ENCODE measurements at places on chromosomes 7 and 10.

DNA sequence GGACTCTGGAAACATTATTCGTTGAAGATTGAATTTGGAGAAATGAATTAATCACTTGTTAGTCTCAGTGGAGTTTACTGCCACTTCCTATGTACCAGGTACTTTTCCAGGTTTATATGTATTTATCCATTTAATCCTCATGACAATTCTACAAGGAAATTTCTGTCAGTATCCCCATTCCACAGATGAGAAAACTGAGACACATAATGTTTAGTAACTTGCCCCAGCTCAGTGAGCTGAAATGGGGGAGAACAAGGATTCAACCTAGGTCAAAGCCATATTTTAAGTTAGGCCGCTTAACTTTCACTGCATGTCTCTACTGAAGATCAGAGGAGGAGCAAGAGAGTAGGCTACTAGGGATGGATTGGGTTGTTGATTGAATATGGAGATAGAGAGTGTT, 4.6 kb upstream of the SCIN start:
- no peak for DNase-seq

GRCh38 chr10:113060201-113061053, 110.4 kb downstream of the TCF7L2 start:
- no peak for DNase-seq

DNA sequence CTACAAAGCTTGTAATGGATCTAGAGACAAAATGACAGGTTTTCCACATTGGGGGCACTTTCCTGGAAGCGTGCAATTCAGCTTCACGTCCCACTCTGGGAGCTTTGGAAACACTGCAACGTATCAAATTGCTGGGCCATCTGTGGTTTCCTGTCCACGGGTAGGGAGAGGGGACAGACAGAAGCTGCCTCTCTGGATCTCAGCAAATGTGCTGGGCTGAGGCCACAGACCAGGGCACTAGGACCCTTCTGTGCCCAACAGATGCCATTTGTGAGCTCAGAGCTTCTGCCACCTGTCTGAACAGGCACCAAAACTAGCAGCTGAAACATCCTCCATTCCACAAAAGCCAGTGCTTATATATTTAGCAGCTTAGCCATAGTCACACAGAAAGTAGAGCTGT, 40.9 kb upstream of the FRMD4A start:
- DNase-seq: no peak

DNA sequence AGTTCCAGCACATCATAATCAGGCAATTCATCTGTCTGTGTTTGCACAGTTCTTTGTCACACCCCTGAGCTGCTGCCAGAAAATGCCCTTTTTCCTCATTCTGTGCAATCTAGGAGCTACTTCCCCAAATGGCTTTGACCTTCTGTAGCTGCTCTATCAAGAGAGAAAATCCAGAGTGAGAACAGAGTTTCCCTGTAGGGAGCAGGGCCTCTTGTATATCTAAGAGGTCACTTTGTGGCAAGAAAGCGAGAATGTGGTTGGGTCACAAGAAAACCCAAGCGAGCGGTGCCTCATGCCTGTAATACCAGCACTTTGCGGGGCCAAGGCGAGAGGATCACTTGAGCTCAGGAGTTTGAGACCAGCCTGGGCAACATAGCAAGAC, 24.3 kb downstream of the SLC29A3 start:
- no peak for DNase-seq

- no peak for DNase-seq
These were observed 8.9 kb upstream of the PKD1L1 start for GRCh38 chr7:47957156-47957555.

DNA sequence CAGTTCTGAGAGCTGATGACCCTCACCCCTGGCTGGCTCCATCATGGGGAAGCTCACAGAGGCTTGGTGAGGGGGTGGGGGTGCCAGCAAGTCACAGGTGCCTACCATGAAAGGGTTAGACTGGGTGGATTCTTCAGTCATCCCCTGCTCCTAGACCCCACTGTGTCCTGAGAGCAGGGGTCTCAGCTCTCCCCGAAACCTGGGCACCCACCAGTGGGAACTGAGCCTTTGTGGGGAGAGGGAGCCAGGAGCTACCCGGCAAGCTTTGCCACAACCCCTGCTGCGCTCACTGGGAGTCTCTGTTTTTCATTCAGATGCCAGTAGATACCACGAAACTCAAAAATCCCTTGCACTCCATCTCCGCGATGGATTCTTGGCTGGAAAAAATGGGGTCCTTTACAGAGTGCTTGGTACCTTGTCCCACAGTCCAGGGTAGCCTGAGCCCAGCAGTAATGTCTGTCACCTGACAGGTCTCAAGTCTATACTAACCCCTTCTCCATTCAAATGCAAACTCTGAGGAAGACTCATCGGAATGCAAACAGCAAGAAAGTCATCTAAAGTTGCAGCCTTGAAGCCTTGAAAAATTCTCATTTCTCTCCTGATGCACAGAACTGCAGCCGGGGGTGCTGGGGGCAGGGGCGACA, 48.9 kb upstream of the ENO4 start:
- no peak for DNase-seq

GRCh38 chr7:157700231-157701005, 363.6 kb downstream of the DNAJB6 start:
- DNase-seq: no peak

DNA sequence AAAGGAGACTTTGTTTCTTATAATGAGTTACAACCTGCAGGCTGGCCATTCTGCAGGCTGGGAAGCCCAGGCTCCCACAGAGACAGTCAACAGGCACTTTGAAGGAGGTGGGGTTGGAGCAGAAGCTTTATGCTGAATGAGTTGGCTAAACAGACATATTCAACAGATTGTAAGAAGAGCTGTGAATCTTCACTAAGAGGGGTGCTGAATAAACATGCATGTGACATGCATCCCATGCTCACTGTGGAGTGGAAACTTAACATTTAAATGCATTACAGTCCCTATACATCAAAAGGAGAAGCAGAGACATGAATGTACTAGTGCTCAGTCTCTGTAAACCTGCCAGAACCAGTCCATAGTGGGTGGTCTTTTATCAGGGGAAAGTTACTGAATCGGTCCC, 1.4 kb upstream of the CFAP69 start:
- no peak for DNase-seq

DNA sequence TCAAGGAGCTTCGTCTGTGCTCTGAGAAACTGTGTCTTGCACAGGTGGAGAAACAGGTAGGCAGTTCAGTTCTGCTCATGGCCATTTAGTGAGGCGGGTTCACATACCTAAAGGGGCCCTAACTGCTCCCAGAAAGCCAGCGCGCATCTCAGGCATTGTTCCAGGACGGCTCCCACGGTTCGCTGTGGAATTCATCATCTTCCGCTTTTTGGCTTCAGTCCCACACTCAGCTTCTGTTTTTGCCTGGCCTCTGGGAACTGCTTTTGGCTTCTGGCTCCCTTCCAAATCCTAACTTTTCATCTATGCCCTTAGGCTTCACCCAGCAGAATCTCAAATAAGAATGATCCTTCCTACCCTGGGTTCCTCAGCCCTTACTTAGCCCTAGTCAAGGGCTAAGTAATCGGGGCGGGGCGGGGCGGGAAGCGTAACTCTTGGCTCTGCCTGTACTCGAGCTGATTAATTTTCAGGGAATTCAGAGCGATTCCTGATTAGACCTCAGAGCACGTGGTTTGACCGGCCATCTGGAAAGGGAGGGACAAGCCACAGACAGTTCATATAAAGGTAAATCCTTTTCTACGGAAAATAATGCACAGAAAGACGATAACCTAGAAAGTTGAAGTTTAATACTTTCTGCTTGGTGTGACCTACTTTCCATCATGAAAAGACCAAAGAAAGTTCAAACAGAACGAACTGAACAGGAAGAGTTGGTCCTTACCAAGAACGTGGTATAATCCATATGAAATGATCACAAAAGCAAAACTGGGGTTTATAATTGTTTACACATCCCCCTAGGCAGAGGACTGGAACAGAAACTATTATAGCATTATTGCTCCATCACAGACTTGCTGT, 105.7 kb downstream of the ST8SIA6 start:
- DNase-seq: no peak

DNA sequence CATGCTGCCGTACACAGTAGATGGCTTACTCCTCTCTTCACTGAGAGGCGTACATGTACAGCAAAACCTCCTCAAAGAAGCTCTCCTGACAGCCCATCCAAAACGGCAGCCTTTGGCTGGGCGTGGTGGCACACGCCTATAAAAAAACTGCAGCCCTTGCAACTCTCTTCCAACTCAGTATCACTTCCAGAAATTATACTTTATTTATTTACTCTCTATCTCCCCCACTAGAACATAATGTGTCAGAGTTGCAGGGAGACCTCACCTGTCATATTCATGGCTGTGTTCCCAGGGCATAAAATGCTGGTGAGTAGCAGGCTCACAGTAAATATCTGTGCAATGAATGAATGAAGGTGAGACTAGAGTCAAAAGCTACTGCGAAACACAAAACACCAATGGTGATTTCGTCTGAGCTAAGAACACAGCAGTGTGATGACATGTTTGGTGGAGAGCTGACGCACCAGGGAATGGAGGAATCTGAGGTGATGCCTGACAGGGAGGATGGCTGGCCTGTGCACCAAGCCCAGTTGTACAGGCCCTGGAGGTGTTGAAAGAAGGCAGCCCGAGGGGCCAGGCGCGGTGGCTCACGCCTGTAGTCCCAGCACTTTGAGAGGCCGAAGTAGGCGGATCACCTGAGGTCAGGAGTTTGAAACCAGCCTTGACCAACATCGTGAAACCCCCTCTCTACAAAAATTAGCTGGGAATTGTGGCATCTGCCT, 55.3 kb downstream of the COBL start:
- DNase-seq: no peak

GRCh38 chr10:86545101-86545500, 23.5 kb upstream of the WAPL start:
- DNase-seq: no peak

DNA sequence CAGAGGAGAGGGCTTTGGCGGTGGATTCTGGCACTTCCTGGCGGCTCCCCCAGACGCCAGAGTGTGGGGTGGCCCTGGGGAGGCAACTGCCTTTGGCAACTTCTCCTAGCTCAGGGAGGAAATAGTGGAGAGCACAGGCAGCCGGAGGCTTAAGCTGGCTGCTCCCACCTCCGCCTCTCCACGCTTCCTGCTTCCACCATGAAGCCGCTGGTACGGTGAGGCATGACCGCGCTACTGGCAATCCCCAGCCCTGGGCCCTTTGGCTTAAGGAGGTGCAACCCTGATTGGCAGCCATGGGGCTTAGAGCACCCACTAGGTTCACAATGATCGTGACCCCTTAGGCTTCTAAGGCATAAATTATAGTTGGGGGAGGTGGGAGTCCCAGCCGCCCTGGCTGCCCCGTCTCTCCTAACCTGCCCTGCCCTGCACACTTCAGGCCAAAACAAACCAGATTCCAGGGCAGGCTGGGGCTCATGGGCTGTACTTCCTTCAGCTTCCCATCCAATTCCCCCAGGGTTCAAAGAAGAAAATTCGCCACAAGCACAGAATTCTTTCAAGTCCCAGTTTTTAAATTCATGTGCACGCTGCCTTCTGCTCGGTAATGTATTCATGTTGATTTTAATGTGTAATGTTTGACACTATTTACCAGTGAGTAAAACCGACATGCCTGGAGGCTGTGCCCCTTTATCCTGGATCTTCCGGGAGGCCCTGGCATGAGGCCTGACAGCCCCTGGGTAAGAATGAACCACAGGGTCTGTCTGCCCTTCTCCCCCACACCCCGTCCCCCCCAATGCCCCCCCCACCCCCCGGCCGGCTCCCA, 90.7 kb upstream of the LRRC4 start:
- DNase-seq: no peak

DNA sequence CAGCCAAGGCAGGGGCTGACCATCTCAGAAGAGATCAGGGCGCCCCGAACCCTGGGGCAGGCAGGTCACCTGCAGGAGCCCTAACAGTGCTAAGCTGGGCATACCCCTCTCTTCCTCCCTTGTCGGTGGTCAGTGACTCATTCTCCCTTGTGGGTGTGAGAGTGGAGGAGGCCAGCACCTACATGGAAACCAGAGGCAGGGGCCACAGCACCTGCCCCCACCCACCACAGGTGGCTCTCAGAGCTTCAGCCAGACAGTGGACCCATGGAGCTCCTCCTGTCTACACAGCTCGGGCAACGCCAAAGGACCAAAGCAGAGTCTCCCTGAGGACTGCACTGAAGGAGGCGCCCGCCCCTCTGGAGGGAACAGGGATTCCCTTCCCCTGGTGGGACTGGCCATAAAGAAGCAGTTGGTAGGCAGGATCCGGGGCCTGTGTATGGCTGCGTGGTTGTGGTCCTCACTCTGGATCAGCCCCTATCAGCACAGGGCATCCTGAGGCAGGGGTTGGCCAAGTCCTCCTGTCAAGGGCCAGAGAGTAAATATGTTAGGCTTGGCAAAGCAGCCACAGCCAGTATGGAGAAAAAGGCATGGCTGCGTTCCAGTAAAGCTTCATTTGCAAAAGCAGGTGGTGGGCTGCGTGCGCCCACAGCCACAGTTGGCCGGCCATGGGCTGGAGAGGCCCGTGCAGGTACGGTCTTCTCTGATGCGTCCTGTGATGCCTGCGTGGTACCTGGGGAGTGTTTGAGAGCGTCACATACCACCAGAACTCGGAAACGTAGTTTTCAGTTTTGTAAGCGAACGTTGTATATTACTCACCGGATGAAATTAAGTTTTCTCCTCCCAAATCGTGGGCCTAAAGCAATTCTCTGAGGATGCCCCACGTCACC, 198.2 kb downstream of the EBF3 start:
- DNase-seq: no peak

DNA sequence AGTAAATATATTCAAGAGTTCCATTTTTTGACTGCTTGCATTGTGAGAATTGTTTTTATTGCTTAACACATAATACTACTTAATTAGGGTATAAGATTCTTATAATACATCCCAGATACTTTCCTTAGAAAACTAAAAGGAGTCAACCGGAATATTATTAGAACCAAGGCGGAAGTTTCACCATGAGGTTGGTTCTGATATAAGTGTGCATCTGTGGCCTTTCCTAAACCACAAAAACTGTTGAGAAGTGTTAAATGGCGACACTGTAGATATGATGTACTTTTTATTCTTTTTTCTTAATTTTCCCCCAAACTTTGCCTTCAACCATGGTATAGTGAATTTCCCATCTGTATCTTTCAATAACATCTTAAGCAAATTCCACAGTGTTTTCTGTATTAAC, 32.3 kb upstream of the INHBA start:
- no peak for DNase-seq

Measured in CD4-positive, alpha-beta T cell treated with Interleukin-2 at 100 ng/mL for 4 hours (primary cell).